ENCODE measurements at places on chromosomes 2 and 18.

- peak; percentile 81 for DNase-seq
Measured at GRCh38 chr2:37653805-37654378, 17.6 kb downstream of the CDC42EP3 start.

GRCh38 chr2:139259422-139260051 lies 479.3 kb upstream of the NXPH2 start:
- DNase-seq = no peak

DNA sequence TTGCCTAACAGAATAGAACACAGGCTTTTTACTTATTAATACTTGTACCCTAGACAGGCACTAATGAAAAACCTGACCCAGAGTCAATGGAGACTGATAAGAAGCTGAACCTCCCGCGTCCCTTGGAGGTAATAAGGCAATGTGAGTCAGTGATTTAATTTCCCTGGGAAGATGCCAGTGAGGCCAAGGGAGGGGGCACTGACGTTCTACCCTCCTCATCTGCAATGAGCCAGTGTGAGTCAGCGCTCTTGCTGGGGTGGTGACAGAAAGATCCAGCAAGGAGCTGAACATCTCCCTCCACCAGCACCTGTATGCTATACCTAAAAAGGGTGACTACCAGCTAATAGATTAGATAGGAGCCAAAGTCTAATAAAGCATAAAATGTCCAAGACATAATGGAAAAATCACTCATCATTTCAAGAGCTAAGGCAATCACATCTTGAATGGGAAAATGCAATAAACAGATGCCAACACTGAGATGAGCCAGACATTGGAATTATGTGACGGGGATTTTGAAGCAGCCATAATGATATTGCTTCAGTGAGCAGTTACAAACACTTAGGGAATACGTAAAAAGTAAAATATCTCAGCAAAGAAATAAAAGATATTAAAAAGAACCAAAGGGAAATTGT lies 116.9 kb downstream of the TPGS2 start:
- DNase-seq = no peak

GRCh38 chr2:234292205-234292961 lies 204.5 kb downstream of the ARL4C start:
- no peak for DNase-seq

DNA sequence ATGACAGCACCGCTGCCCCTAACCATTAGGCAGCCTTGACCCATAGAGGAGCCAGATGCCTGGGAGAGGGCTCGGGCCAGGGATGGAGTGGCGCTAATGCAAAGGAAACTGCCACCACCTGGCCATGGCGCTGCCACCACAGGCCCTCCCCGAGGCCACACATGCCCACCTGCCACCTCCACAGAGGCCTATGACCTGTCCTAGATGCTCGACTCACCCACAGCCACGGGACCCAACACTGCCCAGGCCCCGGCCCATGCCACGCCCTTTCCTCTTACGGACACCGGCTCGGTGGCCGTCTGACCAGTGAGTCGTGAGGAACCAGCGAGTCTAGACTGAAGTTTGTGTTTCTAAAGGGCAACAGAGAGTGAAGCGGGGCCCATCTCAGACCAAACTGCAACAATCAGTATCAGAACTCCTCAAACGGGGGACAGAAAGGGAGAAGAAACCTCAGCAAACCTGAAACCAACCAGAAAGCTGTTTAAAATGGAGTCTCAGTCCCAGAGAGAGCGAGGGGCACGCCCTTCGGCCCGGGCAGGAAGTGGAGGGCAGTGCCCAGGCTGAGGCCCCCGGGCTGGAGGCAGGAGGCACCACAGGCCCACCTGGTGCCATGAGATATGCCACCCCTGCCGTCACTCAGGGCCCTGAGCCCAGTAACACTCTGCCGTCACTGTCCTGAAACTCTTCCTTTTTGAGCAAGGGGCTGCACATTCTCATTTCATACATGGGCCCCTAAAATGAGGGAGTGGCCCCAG lies 711 bp downstream of the GPR17 start:
- DNase-seq = no peak

- DNase-seq = no peak
Measured at GRCh38 chr2:5026571-5027234, 665.5 kb upstream of the SOX11 start.

All from aorta (tissue), 5 donors.